ENCODE measurements at places on chromosomes 16 and 17.
A peak's percentile ranks its signal among the peaks of the same experiment; 100 is the strongest.

- no peak for DNase-seq
Observed at GRCh38 chr17:37676115-37676925, 33.1 kb upstream of the DDX52 start.

DNA sequence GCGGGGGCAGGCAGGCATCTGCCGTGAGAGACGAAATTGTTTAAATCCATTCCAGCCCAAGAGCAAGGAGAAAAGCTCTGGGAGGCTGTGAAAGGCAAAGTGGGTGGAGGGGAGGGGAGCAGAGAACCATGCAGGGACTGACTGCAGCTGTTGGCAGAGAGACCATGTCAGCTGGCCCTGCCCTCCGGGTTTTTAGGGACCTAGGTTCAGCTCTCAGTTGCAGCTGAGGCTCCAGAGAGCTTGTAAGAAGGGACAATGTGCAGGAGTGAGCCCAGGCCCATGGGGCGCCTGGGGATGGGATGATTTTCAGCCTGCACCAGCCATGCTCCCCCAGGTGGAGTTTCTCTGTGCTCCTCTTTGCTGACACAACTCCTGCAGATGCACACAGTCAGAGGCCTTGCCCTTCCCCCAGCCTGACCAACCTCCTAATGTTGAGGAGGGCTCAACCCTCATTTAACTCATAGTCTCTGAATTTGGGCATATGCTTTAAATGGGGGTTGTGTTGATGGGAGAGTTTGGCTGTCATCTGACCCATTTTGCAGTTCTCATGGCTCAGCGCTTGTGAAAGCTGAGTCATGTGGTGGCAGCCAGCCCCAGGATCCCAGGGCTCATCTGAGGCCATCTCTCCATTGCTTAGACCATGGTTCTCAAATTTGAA lies 70.9 kb downstream of the PLXDC1 start:
- DNase-seq: peak; percentile 79

DNA sequence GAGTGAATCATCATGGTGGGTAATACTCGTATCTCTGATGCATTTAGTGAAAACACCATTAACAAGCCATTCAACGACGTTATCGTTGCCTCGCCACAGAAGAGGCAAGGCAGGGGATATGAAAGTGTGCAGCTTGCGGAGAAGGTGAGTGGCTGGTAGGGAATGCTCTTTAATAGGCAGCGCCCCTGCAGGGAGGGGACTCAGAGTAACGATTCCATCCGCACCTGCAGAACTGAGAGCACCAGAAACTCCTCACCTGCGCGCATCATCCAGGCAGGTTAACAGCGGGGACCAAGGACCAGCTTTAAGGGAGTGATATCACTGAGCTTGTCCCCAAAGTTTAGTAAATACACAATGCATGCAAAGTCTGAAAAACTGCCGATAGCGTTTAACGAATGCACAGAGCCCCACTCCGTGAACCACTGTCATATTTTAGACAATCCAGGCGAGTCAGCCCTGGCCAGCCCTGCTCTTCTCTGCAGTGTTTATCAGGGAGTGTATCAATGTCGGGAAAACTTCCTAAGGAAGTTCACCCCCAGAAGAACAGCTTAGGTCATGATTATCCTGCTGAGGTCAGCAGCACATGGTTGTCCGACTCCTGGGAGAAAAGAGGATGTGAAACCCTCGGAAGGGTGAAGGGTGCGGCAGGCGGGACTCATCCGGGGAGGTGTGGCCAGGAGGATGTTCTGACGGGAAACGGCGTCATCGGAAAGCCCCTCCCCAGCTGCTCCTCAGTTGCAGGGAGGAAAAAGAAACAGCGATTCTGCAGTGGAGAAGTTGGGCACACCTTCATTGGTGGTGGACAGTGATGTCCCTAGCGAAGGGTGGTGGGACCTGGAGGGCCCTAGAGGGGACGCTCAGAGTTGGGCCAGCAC lies 68.5 kb upstream of the DNAH17 start:
- DNase-seq: peak; percentile 51

DNA sequence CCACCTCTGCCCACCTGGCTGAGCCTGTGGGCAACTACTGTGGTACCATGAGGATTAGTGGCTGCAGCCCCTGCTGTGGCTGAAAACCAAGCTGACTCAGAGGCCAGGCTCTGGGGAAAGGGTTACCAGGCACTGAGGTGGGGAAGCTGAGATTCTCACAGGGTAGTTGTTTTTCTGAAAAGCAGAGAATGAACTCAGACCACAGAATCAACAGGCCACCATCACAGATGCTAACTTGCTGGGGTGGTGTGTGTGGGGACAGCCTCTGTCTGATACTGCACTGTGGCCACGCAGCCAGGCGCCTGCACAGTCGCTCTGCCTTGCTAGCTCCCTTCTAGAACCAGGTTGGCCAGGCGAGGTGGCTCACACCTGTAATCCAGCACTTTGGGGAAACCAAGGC lies 28.8 kb downstream of the NPLOC4 start:
- no peak for DNase-seq

GRCh38 chr16:54510685-54511221 lies 224.2 kb upstream of the IRX3 start:
- no peak for DNase-seq

GRCh38 chr17:36592316-36592715 lies 637 bp downstream of the DHRS11 start:
- no peak for DNase-seq

DNA sequence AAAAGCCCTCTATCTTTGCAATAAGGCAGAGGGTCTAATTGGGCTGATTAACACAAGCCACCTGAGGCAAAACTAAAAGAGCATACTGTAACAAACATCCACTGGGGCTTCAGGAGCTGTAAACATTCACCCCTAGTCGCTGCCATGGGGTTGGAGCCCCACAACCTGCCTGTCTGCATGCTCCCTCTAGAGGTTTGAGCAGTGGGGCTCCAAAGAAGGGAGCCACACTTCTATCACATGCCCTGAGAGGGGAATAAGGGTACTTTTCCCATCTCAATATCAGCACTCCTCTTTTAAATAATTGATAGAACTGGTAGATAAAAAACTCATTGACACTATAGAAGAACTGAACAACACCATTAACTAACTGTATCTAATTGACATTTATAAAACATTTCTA lies 130.1 kb upstream of the COX10 start:
- no peak for DNase-seq

GRCh38 chr16:1311738-1312466 lies 2.5 kb downstream of the UBE2I start:
- no peak for DNase-seq

DNA sequence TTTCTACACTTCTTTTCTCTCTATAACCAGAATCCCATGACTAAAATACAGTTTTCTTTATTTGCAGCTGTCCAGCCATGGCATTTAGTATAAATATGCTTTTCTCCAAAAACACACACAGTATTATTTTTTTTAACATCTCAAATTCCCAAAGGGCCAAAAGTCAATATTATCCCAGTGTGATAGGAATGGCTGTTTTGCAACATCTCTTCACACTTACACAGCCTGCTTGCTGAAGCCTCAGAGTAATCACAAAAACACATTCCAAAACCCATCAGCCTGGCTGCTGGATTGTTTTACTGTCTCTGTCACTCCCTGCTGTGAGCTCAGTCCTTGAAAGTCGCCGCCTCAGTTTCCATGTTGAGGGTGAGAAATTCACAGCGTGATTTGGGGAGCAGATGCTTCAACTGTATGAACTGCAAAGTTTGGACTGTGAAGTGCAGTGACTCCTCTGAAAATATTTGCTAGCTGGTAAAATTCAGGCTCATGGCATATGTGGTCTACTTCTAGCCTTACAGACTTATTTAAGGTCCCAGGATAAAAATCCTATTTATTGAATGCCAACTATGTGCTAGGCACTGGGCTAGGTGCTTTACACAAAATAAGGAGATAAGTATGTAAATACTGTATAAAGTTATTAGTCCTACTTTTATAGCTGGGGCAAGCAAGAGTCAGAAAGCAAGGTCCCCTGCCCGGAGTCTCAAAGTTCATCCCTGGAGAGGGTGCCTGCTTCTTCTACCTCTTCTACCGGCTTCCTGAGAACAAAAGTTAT lies 116.5 kb downstream of the SOCS1 start:
- DNase-seq: no peak

DNA sequence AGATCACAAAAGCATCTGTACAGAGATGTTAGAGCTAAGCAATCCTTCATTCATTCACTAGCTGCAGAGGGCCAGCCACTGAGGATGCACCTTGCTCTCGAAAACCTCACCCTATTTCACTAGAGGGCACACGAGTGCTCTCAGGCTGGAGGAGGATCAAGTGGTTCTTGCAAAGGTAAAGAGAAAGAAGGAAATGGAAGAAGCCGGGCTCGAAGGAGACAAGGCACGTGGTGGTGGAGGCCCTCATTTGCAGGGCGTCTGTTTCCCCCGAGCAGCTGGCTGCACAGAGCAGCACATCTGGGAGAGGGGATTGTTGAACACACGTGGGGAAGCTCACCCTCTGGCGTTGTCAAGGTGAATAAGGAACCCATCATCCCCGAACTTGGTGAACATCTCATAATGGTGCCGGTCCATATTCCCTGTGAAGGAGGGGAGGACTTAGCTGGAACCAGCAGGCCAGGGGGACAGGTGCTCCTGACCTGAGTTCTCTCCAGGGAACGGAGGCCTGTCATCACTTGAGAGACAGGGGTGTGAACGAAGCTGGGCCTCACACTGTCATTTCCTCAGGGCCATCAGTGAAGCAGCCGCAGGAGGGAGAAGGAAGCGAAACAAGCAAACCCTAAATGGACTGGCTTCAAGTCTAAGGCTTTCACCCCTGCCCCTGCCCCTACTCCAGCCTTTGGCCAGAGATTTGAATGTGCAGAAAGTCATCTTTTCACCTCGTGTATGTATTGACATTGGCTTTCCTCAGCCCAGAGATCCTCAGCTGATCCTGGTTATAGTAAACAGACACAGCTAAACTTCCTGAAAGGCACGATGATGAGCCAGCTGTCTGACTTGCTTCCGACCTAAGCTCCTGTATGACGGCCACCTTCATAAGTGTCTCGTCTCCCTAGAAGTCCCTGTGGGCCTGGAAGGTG lies 27.6 kb downstream of the PRKAR1A start:
- DNase-seq: peak; percentile 16

DNA sequence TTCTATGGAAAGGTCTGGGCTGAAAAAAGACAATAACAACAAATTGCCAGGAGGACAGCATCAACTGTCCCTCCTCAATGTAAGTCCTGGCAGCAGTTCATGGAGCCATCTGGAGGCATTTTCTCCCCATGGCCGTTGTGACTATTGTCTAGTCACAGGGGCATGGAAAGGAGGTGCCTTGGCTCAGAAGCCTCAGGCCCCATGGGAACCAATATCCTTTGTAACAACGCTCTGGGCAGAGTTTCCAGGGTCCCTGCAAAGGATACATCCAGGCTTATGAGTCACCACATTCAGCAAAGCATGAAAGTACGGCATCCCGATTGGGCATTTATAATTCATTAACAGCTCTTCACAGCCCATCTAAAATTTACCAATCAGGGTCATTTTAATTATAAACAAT lies 85.2 kb downstream of the GLG1 start:
- no peak for DNase-seq

DNA sequence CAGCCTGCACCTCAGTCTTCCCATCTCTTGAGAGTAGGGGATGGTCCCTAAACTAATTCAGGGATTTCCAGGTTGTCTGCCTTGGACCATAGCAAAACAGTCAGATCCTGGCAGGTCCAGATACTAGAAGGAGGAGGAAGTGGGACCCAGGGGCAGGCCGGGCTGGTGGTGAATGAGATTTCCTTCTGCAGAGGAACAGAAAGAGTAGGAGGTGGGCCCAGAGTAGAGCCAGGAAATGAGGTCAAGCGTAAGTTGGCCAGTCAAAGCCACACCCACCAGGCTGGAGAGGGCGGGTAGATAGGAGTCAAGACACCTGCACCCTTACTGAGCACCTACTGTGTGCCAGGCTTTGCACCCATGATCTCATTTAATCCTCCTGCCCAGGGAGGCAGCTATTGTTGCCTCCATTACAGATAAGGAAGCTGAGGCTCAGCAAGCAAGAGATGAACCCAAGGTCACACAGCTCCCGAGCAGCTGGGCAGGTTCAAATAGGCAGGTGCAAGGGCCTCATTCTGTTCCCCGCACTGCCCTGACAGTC lies 2.6 kb downstream of the CDH5 start:
- no peak for DNase-seq

GRCh38 chr16:55735120-55735781 lies 79.5 kb downstream of the SLC6A2 start:
- no peak for DNase-seq

DNA sequence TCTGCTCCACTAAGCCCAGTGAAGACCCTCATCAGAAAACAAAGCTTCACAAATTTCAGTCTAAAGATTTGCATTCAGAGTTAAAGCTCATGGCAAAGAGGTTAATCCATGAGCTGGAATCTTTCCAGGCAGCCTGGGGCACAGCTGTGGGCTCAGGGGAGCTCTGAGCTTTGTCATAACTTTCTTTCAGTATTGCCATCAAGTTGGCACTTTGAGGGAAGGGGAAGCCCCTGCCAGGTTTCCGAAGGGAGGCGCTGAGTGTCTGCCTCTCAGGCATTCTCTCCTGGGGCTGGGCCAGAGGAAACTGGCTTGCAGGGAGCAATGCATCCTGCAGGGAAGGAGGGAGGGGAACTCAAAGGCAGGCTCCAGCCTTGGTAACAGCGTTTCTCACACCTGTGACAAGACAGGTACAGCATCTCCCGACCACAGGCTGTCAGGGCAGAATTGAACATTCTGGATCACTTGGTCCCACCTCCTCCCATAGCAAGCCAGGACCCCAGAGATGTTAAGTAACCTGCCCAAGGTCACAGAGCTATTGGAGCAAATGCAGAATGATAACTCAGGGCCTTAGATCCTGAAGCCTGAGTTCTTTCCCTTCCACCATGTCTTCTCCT lies 3.9 kb downstream of the LPO start:
- no peak for DNase-seq

GRCh38 chr16:88906020-88906419 lies 39.6 kb upstream of the PABPN1L start:
- DNase-seq: no peak

DNA sequence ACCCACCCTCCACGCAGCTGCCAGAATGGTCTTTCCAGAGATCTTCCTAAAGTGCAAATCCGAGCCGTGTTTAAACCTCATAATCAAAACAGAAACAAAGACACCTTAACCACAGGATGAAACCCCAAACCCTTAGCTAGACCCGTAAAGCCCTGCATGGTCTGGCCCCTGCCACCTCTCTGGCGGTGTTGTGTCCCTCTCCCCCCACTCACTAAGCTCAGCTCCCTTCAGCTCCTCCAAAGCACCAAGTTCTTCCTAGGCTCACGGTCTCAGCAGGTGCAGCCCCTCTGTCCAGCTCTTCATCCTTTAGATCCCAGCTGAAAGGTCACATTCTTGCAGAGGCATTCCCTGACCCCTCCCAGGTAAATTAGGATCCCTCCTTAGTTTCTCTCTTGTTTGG lies 4.4 kb upstream of the NXPH3 start:
- DNase-seq: no peak

DNA sequence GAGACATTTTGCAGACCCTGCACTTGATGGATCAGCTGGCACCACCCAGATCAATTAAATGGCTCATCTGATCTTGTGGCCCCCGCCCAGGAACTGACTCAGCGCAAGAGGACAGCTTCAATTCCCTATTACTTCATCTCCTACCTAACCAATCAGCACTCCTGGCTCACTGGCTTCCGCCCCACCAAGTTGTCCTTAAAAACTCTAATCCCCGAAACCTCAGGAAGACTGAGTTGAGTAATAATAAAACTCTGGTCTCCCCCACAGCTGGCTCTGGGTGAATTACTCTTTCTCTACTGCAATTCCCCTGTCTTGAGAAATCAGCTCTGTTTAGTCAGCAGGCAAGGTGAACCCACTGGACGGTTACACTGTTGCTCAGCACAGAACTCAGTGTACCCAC lies 23.6 kb downstream of the SPPL2C start:
- DNase-seq: no peak

GRCh38 chr17:68972119-68972704 lies 17.0 kb upstream of the ABCA8 start:
- no peak for DNase-seq
